CD8-positive, alpha-beta memory T cell (primary cell): ENCODE measurements at places on chromosomes 3 and 15.

DNA sequence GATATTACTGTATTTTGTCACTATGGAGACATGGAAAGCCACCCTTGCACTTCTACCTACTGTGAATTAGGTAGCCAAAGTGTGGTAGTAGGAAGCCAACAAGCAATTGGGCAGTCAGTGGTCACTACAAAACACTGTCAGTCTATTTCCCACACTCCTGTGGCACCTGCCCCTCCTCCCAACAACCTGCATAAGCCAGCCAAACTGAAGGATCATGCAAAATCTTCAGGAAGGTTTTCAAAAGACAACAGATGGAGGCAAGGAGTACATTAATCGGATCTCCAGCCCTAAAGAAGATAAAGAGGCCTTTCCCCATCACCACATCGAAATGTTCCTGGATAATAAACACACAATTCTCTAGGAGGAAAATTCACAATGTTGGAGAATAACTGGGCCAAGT, 11.9 kb downstream of the POMGNT2 start:
- no peak for DNase-seq

GRCh38 chr3:181921220-181921619, 209.5 kb downstream of the SOX2 start:
- no peak for DNase-seq

GRCh38 chr3:43481375-43481774, 140.4 kb downstream of the ANO10 start:
- DNase-seq, result no peak

DNA sequence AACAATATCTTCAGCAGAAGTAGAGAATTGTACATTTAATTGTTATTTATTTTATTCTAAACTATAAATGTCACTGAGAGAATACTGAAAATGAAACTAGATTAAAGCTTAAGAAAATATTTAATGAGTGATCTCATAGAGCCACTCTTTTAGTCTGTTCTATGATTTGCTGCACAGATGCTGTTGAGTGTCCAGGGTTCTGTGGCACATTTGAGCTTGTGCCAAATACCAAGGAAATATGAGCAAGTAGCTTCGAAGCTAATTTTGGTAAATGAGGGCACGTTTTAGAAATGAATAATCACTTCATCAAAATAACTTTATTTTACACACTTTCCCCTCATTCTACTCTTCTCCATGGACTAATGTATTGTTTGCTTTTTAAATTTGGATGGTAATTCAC, 53.6 kb upstream of the THRB start:
- no peak for DNase-seq

DNA sequence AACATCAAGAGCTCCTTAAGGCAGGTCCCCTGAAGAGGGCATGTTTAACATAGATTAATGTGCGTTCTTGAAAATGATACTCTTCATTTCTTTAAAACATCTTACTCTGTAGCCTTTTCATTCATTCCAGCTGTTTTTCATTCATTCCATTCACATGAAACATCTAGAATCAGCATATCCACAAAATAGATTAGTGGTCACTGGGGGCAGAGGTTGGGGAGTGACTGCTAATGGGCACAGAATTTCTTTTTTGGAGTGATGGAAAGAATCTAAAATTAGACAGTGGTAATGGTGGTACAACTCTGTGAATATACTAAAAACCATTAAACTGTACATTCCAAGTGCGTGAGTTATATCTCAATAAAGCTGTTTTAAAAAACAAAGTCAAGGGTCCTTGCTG, 15.4 kb upstream of the CXCR6 start:
- DNase-seq, result no peak

DNA sequence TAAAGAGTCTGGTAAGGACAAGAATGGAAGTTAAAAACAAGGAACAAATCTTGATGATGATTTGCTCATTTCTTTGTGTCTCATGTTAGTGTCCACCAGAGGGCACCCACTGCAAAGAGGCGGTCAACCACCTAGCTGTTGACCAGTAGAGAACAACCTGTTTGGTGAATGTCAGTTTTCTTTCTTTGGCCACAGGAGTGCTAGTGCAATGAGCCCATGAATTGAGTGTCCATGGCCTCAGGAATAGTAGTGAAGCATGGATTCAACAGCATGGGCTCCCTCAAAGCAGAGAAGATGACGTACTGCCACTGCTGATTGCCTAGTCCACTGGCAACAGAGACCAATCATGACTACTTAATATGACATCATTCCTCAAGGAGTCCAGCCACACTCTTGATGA, 10.7 kb upstream of the CNTN6 start:
- no peak for DNase-seq

DNA sequence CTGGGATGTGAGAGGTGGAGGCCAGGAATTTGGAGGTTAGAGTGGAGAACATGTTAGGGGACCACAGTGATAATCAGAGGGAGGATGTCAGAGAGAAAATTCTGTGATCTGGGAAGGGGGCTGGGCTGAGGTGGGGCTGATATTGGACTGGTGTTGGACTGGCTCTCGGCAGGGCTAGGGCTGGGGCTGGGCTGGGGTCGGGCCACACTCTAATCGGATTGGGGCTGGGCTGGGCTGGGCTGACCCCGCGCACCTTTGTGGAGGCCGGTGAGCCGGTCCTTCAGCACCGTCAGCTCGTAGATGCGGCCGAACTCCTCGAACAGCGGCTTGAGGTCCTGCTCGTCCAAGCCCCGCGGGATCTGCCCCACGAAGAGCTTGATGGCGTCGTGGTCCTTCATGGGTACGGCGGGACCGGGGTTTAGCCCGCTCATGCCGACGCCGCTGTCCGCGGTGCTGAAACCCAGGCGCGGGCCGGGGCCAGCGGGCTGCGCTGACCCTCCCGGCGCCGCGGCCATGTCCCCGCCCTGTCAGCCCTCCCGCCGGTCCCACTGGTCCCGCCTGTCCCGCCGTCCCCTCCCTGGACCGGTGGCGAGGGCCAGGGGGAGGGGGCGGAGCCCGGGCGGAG, 485 bp downstream of the CELF6 start:
- peak; percentile 43 for DNase-seq

- DNase-seq, result no peak
These were observed 19.7 kb downstream of the SLC6A20 start for GRCh38 chr3:45776611-45777010.

DNA sequence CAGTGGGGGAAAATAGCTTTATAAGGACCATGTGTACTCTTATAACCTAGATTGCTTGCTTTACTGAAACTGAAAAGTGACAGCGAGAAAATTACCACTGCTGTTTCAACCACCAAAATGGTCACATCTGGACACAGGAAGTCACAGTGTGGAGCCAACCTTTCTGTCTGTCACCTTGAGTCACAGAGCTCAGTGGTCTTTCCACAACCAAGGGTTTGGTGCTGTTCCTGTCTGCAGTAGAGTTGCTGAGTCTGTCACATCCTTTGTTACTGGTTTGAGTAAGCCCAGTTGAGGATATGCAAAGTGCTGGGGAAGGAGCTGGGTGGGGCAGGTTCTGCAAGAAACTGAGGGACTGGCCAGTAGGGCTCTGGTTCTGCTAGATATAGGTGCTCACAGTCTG, 139.1 kb upstream of the EIF1B start:
- DNase-seq, result no peak

GRCh38 chr15:32718227-32718820, 520 bp downstream of the GREM1 start:
- DNase-seq, result no peak

DNA sequence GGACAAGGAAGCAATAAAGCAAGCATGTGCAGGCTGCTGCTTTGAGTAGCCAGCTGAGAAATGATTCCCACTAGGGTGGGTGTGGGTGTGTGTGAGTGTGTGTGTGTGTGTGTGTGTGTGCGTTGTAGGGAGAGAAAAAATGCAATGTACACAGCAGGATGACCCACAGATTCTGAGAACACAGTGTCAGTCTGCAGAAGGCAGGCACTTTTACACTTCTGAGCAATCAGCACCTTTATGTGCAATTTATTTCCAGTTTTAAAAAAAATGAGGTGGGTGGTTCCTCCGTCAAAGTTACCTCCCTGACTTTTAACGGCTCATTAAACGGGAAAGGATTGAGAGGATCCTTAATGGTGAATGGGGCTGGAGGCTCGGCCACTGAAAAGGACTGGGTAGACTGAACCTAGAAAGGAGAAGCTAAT, 38.5 kb upstream of the LIPC start:
- no peak for DNase-seq

DNA sequence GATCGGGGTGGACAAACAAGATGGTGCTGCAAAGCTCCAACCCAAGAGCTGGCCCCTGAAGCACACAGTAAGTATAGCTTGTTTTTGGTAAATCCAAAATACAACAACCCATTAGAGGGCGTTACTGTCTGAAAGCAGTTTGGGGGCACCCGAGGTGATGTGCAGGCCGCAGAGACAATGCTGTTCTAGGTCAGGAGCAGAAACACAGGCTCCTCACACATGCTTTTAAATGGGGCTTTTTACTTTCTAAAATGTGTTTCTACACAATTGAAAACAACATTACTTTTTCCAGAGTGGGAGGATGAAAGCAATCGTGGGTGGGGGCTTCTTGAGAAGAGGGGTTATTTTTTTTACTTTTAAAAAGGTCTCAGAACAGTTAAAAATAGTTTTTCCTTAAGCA, 1029.3 kb upstream of the CFAP20DC start:
- no peak for DNase-seq

DNA sequence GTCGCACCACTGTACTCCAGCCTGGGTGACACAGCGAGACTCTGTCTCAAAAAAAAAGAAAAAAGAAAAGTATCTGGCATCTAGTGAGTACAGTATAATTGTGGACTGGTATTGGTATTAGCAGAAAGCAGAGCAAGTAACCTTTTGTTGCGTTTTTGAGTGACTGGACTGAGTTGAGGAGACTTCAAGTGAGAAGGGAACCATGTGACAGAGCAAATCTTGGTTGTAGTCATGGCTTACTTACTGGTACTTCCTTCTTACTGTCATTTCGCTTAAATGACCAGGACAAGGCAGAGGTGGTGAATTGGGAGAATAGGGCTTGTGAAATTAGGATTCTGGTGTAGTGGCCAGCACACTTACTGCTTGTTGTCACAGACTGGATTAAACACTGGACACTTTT, 20.6 kb downstream of the RTF1 start:
- DNase-seq, result no peak

DNA sequence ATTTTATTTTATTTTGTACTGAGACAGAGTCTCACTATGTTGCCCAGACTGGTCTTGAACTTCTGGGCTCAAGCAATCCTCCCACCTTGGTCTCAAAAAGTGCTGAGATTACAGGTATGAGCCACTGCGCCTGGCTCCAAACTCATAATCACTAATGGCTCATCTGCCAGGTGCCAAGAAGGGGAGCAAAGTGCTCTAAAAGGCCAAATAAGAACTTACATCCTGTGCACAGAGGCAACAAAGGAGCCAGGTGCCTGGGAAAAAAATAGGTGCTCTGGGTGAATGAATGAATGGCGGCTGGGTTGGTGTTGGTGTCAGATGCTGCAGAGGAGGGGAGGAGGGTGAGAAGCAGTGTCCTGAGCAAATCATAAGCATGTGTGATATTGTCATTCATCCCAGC, 25.9 kb upstream of the ADAMTS7 start:
- no peak for DNase-seq

- no peak for DNase-seq
These were observed 64.8 kb upstream of the BCL6 start for GRCh38 chr3:187810021-187810446.
